Inflammatory macrophage treated with lipopolysaccharide for 1 hour (primary cell): ENCODE measurements at places on chromosomes 6 and 20.
A peak's percentile ranks its signal among the peaks of the same experiment; 100 is the strongest.

- DNase-seq = no peak
These were observed 31.4 kb downstream of the SLC22A2 start for GRCh38 chr6:160227038-160227768.

DNA sequence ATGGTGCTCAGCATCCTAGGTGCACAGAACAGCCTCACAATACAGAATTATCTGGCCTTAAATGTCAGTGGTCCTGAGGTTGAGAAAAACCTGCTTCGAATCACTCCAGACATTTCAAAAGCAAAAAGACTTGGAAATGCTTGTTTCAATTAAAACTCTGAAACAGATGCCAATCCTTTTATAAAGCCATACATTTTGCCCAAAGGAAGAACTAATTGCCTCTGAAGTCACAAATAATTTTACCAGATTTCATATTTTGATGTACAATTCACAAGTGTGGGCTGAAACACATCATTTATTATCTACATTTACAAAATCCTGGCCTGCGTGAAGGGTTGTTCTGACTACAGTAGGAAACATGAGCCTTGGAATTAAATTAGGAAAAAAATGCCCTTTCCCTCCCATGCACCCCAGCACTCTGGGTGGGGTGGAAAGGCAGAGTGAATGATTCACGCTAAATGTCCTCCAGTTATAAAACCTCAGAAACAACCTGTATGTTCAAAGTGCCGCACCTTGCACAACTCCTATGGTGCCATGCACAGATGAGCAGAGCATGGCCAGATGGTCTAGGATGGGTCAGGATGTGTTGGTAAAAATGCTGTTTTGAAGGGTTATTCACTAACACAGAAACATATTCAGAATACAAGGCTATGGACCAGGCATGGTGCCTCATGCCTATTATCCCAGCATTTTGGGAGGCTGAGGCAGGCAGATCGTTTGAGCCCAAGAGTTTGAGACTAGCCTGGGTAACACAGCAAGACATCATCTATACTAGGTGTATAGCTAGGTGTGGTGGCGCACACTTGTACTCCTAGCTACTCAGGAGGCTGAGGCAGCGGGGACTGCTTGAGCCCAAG lies 87.0 kb downstream of the ZMYND8 start:
- DNase-seq = no peak

DNA sequence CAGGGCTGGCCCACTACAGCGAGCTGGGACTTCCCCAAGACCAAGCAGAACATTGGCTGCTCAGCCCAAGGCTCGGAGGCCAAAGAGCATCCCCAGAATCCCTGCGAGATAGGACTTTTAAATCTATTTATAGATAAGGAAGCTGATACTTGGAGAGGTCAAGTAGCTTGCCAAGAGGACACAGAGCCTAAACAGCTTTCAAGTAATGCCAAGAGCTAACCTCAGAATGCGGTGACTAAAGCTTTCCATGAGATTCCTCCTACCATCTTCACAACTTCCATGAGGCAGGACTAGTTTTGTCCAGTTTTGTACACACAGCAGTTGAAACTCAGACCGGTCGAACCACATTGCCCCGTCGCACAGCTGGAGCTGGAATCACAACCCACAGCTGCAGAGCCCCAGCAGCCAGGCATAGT lies 168.1 kb upstream of the TOP1 start:
- DNase-seq = no peak

DNA sequence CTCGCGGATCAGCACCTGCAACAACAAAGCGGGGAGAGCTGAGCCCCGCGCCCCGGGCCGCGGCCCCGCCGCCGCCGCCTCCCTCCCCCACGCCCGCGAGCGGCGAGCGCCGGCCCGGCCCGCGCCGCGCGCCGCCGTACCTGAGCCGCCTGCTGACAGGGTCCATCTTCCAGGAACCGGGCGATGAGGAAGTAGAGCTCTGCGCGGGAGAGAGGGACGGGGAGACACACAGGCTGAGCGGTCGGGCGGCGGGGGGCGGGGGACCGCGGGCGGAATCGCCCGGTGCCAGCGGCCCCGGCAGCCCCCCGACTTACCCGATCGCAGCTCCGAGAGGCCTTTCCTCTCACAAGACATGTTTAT lies 359 bp downstream of the PHIP start:
- peak; percentile 56 for DNase-seq

- no peak for DNase-seq
These were observed 111.2 kb upstream of the OPRM1 start for GRCh38 chr6:153927867-153928266.

DNA sequence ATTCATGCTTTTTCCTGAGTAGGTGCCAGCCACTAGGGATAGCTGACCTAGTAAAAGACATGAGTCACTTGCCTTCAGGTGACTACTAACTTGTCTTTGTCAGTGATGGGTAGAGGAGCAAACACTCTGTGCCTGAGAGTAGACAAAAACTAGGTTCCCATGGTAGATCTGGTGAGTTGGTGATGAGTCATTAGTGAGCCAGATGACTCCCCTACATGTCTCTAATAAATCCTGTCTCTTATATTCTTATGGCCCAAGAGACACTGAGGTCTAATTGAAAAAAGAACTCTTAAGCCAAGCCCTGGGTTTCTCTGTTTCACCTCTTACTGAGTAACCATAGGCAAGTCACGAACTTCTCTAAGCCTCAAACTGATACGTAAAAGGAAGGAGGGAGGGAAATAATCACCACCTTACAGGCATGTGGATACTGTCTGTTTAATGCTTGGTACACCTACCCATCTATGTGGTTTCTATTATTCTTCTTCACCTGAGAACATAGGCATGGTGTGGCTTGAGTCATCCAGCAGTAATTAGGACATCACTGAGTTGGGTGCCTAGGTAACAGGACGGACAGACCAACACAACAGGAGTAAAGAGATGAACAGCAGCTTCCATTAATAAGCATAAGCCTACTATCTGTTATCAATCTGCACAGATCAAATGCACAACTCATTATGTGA lies 20.3 kb downstream of the TTPAL start:
- no peak for DNase-seq

DNA sequence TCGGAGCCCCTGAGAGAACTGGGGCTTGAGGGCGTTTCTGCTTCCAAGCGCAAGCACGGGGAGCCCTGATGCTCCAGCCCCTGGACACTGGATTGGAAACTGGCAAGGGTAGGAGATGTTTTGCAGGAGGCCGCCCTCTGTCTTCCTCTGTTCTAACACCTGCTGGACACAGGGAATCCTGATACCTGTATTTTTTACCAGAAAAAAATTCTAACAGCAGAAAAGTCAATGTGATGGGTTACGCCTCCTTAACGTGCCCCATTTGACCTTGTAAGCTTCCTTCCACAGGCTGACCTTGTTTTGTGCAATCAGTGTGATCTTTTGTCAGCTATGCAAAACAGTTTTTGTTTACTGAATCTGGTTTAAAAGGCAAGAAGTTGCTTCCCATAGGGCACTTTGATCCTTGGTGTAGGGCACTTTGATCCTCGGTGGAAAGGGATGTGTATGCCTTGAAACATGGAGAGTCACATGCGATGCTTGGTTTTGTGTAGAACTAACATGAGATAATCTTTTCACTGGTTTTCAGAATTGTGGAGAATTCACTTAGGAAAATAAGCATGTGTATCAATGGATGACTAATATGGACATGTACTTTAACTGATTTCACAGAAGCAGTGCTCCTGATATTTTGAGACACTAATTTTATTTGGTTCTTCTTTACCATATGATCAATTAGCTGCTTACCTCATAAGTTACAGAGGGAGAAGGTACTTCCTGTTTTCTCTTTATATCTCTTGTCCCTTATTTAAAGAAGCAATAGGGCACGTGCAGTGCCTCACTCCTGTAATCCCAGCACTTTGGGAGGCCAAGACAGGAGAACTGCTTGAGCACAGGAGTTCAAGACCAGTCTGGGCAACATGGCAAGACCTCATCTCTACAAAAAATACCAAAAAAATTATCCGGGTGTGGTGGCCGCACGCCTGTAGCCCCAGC lies 59.9 kb upstream of the MAP3K4 start:
- DNase-seq = peak; percentile 7

GRCh38 chr6:143821359-143821758 lies 21.8 kb upstream of the LTV1 start:
- no peak for DNase-seq

GRCh38 chr6:19492636-19493405 lies 344.3 kb upstream of the ID4 start:
- DNase-seq = no peak

DNA sequence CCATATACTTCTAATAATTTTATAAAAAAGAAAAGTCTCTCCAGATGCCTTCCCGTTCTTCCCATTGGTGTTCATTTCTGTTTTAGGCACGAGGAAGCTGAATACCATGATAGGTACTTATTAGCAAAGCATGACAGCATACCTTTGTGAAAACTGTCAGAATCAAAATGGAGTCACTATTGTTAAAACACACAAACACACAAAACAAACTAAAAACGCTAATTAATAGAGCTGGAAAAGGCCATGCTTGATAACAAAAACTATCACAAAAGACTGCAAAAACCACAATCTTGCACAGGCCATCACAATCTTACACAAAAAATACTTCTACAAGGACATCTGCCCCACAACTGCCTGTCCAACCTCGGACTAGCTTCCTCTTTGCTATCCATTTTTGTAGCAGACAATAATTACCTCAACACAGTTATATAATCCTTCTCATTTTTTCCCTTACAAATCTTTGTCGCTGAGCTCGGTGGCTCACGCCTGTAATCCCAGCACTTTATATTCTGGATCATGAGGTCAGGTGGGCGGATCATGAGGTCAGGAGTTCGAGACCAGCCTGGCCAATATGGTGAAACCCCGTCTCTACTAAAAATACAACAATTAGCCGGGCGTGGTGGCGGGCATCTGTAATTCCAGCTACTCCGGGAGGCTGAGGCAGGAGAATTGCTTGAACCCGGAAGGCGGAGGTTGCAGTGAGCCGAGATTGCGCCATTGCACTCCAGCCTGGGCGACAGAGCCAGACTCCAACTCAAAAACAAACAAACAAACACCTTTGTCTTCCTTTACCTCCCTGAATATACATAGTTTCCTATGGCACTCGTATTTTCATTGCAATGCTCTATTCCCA lies 3.2 kb upstream of the ABT1 start:
- no peak for DNase-seq

DNA sequence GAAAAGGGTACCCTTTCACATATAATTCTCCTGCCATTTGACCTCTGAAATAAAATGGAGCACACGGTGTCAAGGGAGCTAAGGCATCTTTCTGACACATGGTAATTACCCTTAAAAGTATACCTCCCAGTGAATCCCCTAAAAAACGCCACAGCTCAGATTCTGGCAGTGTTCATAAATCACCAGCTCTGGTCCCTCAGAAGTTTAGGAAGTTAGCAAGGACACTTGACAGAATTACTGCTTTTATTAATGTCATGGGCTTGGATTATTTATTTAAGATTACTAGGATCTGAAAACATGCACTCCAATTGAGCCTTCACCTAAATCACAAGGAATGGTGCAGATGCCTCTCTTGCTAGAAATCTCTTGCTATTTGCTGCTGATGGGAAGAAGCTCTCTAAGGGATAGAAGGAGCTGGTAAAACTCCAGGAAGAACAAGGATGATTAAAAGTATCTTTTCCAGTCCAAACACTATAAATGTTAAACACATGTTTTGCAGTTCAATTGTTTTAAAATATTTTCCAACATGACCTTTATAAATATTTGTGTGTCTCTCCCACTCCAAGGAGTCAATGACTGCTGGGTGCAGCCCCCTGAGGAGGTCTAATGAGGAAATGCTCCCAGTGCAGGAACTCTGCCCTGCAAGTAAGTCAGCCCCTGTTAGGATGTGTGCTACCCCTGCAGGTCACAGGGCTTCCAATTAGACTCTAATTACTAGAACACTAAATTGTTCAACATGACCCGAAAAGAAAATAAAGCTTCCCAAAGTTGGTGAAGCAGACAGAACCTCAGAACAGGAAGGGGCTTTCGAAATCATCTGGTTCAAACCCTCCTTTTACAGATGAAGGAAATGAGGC lies 230.3 kb downstream of the TFAP2A start:
- no peak for DNase-seq

DNA sequence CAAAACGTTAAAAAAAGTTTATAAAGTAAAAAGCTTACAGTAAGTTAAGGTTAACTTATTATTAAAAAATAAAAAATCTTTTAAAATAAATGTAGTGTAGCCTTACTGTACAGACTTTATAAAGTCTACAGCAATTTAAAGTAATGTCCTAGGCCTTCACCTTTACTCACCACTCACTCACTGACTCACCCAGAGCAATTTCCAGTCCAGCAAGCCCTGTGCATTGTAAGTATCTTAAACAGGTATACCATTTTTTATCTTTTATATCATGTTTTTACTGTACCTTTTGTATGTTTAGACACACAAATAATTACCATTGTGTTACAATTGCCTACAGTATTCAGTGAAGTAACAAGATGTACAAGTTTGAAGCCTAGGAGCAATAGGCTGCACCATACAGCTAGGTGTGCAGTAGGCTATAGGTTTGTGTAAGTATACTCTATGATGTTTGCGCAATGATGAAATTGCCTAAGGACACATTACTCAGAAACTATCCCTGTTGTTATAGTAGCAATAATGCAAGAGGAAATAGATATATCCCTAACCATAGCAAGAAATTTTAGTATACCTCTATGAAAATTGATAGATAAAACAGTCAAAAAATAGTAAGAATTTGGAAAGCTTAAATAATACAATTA lies 39.5 kb downstream of the FBXO5 start:
- peak; percentile 9 for DNase-seq

DNA sequence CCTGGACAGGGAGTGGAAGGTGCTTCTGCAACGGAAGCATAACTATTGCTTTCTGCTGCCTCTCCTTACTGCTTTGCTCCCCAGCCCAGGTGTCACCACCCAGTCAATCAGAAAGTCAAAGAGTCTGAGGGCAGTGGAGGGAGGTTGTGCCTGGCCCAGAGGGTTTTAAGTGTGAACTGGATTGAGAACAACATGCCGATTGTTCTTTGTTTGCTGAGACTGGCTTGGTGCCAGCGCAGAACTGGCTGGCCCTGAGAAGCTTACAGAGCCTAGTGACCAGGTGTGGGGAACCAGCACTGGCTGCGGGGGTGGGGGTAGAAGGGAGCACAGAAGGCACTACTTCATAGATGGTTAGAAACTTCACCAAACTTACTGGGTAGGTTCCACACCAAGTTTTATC lies 31.1 kb upstream of the ENPP4 start:
- no peak for DNase-seq

DNA sequence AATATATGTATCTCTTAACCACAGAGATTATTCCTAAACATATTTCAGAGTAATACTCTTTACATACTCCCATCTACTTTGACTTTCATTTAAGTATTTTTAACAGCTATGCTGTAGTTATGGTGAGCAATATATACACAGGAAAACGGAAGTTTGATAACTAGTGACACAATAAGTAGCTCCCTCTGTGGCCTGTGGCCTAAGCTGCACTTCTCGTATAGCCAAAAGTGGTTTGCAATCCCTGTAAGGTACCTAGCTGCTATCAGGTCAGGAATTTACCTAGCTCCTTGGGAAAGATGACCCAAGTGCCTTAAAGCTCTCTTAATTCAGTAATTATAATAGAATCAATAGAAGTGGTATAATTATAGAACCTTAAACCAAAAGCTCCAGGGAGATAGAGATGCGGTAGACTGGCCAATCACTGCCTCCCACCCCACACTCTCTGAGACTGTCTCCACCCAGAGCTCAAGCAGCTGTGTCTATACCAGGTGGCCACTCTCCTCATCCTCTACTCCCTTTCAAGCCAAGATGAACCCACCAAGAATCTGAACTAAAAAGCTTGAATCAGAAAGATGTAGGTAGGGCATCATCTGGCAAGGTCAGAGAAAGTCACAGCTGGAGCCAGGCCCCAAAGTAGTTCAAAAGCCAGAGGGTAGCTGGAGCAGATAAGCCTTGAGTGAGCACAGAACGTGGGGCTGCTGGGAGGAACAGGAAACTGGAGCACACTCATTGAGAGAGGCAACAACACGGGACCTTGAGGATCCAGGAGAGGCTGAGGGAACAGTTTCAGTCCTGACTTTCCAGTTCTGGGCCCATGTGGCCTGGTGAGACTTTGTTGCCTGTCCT lies 84.9 kb upstream of the ASF1A start:
- peak; percentile 50 for DNase-seq
